ENCODE measurements at places on chromosomes 3 and 15.
A peak's percentile ranks its signal among the peaks of the same experiment; 100 is the strongest.

- DNase-seq, result peak; percentile 22
These were observed 10.9 kb downstream of the RMDN3 start for GRCh38 chr15:40743921-40744814.

GRCh38 chr3:146968204-146968651, 363.1 kb upstream of the PLSCR5 start:
- DNase-seq, result no peak

GRCh38 chr15:54618120-54618519, 578.6 kb downstream of the RSL24D1 start:
- no peak for DNase-seq

DNA sequence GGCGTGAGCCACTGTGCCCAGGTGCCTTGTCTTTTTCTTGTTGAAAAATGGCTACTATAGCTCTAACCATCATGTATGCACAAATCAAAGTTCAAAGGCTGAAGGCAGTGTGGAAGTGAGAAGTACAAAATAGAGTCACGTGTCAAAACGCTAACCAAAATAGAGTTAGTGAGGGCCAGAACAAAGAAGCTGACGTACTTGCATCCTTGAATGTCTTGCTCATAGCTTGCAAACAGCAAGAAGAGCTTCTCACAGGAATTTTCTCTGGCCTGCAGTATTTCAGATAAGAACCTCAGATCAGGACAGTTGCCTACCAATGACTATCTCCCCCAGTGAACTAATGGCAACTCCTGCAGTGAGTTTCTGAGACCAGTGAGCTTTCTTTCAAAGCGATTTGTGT, 713.5 kb downstream of the GRM7 start:
- DNase-seq, result no peak

DNA sequence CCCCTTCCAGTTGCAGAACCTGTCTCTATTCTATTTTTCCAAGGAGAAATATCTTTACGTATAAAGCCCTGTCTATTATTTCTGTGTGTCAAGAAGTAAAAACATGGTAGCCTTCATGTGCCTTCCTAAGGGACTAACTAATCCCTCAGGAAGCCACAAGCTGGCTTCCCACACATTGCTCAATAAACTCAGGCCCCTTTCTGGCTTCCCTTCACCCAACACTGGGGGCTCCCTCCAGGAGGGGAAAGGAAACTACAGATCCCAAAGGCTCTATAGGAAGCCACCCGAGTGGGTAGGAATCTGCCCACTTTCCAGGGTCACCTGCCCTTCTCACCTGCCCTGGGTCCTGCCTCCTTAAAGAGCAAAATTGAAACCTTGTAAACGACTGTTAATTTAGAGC, 4.6 kb downstream of the TLE3 start:
- peak; percentile 38 for DNase-seq

GRCh38 chr15:82849556-82850512, 40.4 kb downstream of the WHAMM start:
- DNase-seq, result peak; percentile 79

DNA sequence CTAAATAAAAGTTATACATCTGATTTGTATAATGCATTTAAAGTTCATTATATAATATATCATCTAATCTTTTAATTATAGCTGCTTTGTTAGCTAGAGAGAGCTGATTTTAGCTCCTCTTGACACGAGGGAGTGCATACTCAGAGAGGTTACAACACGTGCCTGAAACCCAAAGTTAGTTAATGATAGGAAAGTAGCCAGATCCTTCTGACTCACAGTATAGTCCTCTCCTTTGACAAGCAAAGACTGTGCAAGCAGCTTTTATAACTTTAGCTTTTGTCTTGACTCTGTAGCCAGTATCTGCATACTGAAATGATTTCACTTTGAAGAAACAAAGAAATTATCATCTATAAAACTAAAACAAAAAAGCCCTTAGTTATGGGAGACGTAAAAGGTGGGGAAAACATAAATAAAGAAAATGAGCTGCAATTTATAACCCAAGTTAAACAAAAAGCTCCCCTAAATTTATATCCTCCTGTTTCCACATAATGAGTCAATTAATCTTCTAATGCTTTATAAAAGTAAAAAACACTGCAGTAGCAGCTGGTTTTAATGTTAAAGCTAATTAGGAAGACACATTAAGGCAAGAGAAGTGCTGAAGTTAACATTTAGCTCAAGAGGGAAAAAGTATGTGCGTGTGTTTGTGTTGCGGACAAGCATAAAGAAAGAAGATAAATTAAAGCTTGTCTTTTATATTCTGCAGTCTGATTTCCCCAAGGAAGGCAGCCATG, 13.1 kb downstream of the GABRR3 start:
- no peak for DNase-seq

GRCh38 chr3:143831994-143832393, 16.3 kb downstream of the SLC9A9 start:
- no peak for DNase-seq

- no peak for DNase-seq
These were observed 30.9 kb upstream of the SEMA3F start for GRCh38 chr3:50124052-50124799.

- DNase-seq, result no peak
These were observed 26.2 kb downstream of the CHSY1 start for GRCh38 chr15:101225658-101226057.

DNA sequence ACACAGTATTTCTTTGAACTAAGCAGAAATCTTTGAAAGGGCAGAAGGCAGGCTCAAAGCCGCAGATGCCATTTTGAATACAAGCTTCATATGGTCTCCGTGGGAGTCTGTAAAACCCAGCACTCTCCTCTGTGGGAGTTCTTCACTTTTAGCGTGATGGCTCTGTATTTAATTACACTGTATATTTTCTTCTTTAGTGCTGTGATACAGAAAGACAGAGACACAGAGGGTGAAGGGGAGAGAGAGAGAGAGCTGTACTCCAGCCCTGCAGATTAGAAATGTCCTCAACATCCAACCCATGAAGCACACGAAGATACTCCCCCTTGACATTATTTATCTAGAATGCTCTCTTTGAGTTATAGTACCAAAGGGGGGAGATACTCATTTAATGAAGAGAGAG, 752.6 kb upstream of the NR2F2 start:
- no peak for DNase-seq

GRCh38 chr15:75213768-75214221, 12.1 kb downstream of the C15orf39 start:
- no peak for DNase-seq

GRCh38 chr15:78037779-78038305, 39.7 kb downstream of the TBC1D2B start:
- DNase-seq, result peak; percentile 17

DNA sequence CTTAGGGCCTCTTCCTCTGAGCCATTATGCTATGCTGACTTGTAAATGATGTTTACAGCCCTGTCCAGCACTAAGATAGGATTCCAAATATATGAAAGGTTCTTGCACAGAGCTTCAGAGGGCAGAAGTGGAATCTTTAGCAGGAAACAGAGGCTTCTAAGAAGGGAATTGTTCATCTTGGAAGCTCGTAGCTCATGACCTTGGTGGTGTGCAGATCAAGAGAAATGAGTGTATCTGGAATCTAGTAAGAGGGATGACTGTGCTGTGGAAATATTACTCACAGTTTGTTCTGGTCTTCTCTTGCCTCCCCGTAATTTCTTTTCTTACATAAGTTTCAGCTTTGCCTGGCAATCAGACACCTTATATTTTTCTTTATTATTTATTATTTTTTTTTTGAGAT, 175.8 kb downstream of the SPATA16 start:
- DNase-seq, result no peak

GRCh38 chr3:33173103-33173502, 45.5 kb downstream of the SUSD5 start:
- DNase-seq, result no peak

DNA sequence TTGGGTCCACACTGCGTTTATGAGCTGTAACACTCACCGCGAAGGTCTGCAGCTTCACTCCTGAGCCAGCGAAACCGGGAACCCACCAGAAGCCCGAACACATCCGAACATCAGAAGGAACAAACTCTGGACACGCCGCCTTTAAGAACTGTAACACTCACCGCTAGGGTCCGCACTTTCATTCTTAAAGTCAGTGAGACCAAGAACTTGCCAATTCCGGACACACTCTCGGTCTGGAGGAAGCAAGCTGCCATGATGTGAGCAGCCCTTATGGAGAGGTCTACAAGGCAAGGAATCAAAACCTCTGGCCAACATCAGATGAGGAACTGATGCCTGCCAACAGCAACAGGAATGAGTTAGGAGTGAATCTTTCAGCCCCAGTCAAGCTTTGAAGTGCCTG, 62.9 kb downstream of the SLC28A2 start:
- no peak for DNase-seq

DNA sequence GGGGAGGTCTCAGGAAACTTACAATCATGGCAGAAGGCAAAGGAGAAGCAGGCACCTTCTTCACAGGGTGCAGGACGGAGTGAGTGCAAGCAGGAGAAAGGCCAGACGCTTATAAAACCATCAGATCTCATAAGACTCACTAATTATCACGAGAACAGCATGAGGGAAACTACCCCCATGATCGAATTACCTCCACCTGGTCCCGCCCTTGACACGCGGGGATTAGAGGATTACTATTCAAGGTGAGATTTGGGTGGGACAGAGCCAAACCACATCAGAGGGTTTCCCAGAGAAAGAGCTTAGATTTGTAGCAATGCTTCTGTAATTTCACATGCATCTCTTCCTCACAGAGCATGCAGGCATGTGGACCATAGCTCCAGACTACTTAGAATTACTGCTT, 615.7 kb upstream of the UBE2E2 start:
- no peak for DNase-seq

DNA sequence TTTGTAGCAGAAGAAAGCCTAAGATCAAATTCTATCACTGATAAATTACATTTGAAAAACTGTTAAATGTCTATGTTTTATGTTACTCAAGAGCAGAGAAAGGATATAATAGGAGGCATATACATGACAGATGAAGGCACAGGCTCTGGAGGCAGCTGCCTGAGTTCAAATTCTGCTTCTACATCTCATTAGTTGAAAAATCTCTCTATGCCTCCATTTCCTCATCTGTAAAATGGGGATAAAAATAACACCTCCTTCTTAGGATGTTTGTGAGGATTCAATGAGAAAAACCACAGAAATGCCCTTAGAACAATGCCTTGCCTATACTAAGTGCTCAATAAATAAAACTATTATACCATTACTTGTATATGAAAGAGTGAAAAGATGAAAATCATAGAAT, 21.0 kb downstream of the TP53BP1 start:
- DNase-seq, result no peak

DNA sequence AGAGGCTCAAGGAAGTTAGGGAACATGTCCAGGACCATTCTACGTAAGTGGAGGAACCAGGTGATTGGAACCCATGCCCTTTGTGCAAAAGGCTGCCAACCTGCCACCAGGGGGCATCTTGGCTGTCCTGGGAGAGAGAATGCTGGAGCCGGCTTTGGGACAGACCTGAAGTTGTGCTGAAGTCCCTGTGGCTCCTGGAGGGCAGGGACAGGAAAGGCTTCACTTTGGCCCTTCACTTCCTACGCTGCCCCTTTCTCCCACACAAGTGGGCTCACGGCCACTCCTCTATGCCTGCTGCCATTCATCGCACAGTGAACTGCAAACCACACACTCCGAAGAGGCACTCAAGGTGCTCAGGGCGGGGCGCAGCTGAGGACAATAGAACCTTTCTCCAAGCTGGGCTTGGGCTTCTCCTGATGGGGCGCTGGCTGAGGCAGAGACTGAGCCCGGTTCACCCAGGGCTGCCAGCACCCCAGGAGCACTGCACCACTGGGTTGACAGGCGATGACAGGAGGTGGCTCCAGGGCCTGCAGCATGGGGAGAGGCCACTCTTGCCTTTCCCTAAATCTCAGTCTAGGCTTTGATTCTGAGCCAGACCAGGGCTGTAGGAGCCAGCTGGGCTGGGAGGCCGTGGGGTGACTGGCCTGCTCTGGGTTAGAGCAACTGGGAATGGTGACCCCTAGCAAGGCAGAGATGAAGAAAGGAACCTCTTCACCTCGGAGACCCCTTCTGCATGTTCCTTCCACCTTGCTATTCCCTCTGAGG, 8.4 kb downstream of the SHF start:
- peak; percentile 74 for DNase-seq

DNA sequence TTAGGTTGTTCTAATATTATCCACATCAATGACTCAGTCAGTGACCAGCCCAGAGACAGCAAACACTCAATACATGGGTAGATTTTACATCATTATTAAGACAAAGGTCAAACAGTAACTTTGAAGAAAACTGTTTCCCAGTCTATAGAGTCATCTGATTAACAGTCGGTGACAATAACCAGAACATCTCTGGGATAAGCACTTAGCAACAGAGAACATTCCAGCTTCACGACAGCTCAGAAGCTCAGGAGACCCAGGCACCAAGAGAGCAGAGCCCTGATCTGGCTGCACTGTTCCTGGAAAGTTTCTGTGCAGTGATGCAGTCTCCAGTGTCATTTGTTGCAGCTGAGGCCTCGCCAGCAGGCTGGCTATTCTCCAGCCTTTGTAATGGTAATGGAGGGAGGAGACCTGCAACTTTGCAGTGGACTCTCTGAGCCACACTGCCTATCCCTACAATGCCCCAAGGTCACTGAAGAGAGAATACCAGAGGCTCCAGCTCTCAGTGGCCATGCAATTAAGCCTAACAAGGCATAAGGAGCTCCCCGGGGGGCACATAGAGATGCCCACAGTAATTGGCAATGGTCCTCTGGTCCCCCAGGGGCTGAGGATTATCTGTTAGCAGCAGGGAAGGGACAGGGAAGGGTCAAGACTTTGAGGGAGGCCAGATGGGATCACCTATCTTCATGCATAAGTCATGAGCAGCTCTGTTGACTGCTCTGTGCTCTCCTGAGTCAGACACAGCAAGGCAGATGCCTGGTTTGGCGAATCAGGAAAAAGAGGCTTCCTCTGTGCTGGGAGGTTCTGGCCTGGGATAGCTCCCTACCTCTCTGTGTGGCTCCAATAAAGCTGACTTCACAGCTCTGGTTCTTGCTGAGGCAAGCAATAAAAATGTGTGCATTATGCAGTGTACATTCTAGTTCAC, 163.6 kb downstream of the CTNNB1 start:
- DNase-seq, result no peak

GRCh38 chr3:32958509-32958908, 7.1 kb downstream of the CCR4 start:
- DNase-seq, result no peak

DNA sequence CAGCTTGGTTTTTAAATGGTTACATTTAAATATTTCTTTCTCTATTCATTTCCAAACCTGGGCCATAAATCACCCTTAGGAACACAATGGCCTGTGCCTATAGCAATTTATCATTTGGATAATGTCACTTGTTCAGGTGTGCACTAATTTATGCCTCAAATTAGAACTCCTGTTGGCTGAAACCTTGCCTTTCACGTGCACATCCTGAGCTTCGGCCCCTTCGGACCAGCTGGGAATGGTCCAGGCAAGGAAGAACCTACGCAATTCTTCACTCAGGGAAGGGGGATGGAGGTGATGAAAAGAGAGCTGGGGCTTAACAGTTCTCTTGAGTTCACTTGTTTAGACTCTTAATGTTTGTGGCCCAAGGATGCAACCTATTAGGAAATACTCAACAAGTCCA, 324.1 kb upstream of the ICE2 start:
- no peak for DNase-seq

DNA sequence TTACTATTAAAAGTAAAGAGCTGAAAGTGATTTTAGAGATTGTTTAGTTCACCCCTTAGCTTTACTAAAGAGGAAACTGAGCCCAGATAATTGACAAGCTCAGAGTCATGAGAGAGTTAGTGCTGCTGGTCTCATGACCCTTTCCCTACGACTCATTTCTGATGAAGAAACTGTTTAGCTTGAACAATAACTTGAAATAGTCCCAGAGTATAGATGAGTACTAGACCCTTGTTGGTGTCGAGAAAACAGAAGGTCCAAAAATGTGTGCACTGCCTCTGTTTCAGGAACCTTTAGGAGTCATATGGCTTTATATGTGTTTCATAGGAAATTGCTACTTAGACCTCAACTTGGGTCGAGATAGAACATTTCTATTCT, 58.2 kb downstream of the IL16 start:
- no peak for DNase-seq

Measured in colonic mucosa (tissue), 4 donors.